ENCODE measurements at places on chromosomes 12 and 14.

GRCh38 chr14:72845196-72845595, 48.7 kb downstream of the DPF3 start:
- no peak for DNase-seq

DNA sequence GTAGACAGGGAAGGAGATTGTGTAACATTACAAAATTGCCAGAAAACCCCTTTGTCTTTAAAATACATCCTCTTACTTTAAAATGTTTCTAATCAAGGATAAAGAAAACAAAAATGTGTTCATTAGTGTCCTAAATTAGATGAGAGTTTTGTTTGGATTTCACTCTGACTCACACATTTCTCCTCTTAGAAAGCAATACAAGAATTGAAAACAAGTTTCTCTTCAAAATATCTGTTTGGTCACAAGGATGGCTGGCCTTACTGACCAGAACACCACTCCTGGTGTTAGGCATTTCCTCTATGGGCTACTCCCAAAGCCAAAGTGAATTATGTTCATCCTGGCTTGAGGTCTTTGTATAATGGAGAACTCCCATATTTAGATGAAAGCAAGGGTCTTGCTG, 6.4 kb downstream of the GUCY2C start:
- DNase-seq = no peak

DNA sequence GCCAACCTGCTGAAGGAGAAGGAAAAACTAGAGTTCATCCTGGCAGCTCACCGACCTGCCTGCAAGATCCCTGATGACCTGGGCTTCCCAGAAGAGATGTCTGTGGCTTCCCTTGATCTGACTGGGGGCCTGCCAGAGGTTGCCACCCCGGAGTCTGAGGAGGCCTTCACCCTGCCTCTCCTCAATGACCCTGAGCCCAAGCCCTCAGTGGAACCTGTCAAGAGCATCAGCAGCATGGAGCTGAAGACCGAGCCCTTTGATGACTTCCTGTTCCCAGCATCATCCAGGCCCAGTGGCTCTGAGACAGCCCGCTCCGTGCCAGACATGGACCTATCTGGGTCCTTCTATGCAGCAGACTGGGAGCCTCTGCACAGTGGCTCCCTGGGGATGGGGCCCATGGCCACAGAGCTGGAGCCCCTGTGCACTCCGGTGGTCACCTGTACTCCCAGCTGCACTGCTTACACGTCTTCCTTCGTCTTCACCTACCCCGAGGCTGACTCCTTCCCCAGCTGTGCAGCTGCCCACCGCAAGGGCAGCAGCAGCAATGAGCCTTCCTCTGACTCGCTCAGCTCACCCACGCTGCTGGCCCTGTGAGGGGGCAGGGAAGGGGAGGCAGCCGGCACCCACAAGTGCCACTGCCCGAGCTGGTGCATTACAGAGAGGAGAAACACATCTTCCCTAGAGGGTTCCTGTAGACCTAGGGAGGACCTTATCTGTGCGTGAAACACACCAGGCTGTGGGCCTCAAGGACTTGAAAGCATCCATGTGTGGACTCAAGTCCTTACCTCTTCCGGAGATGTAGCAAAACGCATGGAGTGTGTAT, 2.4 kb downstream of the FOS start:
- DNase-seq = peak; percentile 22

GRCh38 chr14:66643344-66643743, 135.4 kb downstream of the GPHN start:
- no peak for DNase-seq

- no peak for DNase-seq
Observed at GRCh38 chr14:64248689-64249088, 45.5 kb downstream of the ESR2 start.

DNA sequence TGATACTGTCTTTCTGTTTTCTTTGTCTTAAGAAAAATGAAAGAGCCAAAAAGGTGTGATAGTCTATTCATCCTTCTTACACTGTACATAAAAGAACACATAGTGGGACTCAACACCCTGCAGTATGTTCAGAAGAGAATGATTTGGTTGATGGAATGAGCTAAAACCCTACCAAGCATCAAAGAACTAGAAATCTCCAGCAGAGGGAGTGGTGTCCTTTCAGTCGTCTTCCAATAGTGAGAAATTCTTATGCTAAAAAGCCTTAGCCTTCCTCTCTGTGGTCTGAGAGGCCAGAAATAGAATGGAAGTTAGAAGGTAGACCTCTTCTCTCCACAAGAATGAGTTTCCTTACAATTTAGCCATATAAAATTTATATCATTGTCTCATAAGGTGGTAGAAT, 393.4 kb upstream of the SEL1L start:
- no peak for DNase-seq

GRCh38 chr14:100470523-100470897, 116.7 kb downstream of the BEGAIN start:
- DNase-seq = no peak

DNA sequence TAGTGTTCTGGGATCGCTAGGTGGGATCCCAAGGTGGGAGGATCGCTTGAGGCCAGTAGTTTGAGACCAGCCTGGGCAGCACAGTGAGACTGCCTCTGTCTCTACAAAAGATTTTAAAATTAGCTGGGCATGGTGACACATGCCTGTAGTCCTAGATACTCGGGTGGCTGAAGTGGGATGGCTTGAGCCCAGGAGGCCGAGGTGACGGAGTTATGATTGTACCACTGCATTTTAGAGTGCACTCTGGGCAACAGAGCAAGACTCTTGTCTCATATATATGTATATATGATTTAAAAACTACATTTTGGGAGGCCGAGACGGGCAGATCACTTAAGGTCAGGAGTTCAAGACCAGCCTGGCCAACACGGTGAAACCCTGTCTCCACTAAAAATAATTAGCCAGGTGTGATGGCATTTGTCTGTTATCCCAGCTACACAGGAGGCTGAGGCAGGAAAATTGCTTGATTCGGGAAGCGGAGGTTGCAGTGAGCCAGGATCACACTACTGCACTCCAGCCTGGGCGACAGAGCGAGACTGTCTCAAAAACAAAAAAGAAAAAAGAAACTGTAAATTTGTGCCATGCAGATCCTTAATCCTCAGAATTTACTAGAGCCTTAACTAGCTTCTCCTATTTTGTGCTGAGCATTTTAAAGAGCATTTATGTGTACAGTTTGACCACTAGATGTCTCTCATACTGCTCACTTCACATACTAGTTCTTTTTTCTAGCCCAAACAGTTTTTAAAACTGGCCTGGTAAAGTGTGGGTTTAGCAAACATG, 114.8 kb downstream of the MON2 start:
- no peak for DNase-seq

DNA sequence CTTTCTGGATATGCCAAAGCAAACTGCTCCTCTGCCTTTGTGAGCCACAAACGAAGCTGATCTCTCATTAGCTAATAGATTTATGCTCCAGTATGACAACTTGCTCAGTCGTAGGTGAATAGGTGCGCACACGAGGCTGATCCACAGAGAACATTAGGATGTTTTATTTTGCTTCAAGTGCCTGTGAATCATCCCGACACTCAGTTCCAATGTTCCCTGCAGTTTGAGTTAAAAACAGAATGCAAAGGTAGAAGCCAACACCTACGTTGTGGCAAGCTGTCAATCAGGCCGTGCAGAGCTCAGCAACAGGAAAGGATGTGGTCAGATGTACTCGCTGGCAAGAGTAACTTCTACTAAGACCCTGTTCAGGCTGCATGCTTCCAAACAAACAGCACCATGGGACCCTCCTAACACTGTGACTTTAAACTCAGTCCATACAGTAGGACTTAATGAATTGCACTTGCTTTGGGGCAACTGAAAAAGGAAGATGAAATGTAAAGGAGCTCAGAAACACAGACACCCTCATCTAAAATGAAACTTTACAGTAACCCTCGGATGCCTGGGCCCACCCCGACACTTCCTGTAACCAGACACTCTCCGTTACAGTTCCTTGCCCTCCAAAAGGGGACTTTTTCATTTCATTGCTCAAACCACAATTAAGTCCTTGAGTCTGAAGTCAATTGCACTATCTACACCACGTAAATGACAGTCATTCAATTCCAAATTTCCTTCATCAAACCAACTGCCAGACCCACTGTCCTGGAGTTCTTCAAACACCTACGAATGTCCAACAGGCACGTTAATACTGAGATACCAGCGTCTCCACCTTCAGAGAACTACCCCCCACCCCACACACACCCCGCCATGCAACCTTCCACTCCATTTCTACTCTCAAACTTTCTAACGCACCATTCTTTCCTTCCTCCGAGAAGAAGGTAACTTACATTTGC, 1.6 kb downstream of the CCDC88C start:
- DNase-seq = peak; percentile 38

- no peak for DNase-seq
Observed at GRCh38 chr12:1595026-1595561, 713 bp upstream of the FBXL14 start.

DNA sequence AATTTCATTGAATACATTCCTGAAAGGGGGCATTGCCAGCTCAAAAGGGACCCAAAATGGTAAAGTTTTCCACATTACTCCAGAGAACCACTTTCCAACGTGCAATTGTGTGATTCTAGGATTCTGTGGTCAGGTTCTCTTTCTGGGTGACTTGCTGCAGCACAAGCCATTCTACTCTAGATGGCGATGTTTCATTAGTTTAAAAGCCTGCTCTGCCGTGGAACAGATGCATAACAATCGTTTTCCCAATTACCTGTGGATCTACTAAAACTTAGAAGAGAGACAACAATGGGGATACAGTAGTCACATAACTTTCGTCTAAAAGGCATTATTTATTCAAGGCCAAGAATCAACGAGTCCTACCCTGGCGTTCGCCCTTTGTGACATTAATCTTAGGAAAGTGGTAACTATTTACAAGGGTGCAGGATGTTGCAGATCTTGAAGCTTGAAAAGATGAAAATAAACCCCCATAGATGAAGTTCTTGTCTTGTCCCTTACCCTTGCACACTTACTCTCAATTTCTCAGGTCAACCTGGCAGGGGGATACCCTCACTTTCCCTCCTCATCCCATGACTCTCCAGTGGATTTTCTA, 400.9 kb downstream of the SNAPC1 start:
- no peak for DNase-seq

GRCh38 chr12:106709068-106709511, 65.4 kb upstream of the RIC8B start:
- DNase-seq = no peak

GRCh38 chr14:72884386-72884785, 9.5 kb downstream of the DPF3 start:
- DNase-seq = no peak

DNA sequence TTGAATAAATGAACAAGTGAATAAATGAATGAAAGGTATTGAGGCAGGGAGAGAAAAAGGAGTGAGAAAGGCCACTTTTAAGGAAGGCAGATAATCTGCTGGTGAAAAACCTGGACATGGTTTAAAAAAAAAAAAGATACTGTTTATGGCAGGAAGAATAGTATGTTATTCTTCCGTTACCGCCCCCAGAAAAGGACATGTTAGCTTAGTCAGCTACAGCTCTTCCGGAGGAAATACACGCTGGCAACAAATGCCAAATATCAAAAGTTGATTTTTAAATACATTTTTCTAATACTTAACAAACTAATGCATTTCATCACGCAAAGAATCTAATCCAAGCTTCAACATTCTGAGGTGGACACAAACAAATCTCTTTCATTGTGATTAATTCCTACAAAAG, 43.2 kb downstream of the SLC5A8 start:
- no peak for DNase-seq

DNA sequence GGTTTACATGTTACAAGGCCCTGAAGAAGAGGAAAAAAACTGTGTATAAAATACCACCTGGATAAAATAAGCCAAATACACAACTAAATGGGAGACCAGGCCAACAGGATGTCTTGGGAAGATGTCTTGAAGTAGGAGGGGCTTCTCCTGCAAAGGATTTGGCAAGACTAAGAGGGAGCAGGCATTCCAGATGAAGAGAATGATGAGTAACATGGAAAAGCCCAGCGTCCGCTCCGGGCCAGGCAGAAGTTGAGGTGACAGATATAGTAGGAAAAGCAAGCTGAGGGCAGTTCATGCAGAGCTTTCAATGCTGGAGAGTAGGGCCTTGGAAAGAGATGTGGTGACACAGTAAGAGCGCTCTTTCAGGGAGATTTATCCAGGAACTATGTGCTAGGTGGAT, 16.1 kb upstream of the EIF4B start:
- no peak for DNase-seq

GRCh38 chr12:44930972-44931600, 55.0 kb upstream of the NELL2 start:
- no peak for DNase-seq

- DNase-seq = no peak
Observed at GRCh38 chr14:80718940-80719339, 222.6 kb downstream of the CEP128 start.

GRCh38 chr12:69988481-69989321, 163.7 kb downstream of the MYRFL start:
- no peak for DNase-seq

- peak; percentile 32 for DNase-seq
Observed at GRCh38 chr12:49188201-49188915, 522 bp downstream of the TUBA1A start.

DNA sequence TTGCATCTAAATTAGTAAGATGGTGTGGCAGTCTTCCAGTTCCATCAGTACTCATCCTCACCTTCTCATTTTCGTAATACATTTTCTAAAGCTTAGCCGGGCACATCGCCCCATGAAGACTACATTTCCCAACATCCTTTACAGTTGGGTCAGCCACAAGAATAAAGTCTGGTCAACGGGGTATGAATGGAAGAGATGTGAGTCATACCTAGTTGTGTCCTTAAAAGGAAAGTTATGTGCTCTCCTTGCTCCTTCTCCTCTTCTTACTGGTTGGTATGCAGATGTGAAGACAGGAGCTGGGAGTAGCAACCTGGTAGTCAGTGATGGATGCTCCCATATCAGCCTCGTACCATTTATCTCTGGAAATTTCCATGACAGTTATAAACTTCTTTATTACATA, 35.9 kb upstream of the EGLN3 start:
- DNase-seq = no peak

GRCh38 chr12:74741112-74741511, 203.5 kb downstream of the ATXN7L3B start:
- DNase-seq = no peak

DNA sequence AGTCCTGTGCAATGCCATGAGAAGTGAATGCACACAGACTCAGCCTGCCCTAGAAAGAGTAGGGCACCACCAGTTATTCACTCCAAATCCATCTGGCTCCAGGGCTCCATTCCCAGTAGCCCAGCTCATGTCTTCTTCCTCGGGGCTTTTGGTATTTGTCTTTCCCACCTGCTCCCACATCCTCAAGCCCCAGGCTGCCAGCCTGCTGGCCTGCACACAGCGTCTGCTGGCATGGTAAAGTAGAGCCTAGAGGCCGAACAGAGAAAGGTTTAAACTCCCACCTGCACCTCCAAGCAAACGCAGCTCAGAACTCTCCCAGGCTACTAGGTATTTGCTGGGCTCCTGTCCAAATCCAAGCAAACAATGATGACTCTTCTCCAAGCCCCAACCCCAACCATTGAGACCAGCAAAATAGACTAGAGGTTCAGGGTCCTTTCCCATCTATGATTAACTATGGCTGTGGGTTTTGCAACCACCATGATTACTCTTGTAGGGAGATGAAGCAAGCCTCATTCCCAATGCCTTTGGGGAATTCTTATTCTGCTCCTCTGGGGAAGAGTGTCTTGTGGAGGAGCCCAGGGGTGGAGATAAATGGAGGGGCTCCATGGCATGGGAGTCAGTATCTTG, 5.2 kb upstream of the VDR start:
- DNase-seq = no peak

DNA sequence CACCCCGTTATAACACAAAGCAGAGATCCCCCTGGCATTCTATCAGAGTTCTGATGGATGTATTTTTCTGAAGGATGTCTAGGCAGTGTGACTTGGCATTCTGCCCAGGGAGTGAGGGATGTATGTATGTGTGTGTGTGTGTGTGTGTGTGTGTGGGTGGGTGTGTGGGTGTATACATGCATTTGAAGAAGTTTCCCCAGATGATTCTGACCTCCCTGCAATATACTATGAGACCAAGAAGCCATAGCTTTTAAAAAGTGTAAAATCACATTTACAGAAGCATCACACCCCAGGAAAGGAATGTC, 59.7 kb upstream of the NAP1L1 start:
- no peak for DNase-seq

All from activated CD8-positive, alpha-beta memory T cell treated with anti-CD3 and anti-CD28 coated beads for 1 hour (primary cell).